ENCODE measurements at places on chromosomes 5 and 9.

DNA sequence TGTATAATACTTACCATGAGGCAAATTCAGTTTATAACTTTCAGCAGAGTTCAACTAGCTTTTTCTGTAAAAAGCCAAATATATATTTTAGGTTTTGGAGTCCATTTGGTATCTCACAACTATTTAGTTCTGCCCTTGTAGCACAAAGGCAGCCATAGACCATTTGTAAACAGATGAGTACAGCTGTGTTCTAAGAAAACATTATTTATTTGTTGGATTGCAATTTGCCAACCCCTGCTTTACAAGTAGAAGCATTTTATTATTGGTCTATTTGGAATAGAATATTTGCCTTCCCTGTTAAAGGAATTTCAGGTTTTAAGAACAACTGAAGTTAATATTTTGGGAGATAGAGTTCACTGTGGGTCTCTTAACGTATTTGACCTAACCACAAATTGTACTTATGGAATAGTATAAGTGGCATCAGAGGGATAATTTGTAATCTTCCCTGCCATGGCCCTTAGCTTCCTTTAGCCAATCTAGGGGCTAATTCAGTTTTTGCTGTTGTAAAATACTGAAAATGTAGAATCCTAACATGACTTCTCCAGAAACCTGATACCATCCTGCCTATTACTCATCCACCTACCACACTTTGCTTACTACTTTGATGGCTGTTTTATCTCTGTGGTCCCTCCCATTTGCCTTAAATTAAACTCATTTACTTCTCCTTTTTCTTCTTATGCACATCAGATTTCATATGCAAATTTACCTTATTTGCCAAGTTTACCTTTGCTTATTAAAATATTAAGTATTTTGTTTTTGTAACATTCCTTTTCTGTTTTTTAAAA is 109.2 kb downstream of the DMXL1 start:
- DNase-seq = no peak

DNA sequence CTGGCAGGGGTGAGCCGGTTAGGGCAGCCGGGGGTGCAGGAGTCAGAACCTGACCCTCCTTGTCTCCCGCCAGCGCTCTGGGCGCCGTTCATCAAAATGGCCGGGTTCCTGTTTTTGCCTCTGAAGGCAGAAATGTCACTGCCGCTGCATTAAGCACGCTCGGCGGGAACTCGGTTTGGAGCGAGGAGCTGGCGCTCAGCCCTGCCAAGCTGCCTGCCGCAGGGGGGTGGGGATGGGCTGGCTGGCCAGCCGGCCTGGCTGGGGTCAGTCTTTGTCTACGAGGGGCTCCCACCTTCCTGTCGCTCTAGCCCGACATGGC is 63.7 kb downstream of the CXXC5 start:
- no peak for DNase-seq

GRCh38 chr9:1453636-1454035 is 403.5 kb downstream of the DMRT2 start:
- DNase-seq = no peak

- DNase-seq = no peak
These were observed 9.4 kb upstream of the GABRA6 start for GRCh38 chr5:161676103-161676502.

GRCh38 chr9:116198344-116198743 is 44.8 kb downstream of the PAPPA start:
- DNase-seq = no peak

GRCh38 chr5:178176791-178177190 is 10.4 kb downstream of the GMCL2 start:
- no peak for DNase-seq

DNA sequence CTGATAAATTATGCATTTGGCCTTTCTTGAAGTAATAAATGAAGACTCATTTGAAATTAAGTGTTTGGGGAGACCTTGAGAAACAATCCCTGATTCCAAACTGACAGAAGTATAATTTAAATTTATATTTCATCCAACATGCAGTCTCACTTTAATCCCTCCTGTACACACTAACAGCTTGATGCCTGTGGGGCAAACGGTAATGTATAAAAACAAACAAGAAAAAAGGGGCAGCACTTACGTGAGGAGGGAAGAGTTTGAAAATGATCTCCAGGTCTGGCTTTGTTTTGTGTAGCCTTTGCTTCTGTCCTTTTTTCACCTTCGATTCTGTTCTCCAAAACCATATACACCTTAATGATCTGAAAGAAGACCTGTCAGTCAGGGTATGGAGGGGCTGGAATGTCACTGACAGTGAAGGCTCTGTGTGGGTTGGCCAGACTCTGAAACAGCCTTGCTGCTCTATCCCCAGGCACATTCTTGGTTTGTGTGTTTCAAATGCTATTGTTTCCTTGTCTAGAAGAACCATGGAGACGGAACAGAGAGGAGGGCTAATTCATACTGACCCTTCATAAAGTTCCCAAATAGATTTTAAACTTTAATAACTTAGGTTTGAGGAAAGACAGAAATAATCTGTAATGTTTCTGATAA is 338.2 kb upstream of the WWC1 start:
- no peak for DNase-seq

- DNase-seq = no peak
These were observed 392.2 kb upstream of the KLF4 start for GRCh38 chr9:107881626-107882300.

DNA sequence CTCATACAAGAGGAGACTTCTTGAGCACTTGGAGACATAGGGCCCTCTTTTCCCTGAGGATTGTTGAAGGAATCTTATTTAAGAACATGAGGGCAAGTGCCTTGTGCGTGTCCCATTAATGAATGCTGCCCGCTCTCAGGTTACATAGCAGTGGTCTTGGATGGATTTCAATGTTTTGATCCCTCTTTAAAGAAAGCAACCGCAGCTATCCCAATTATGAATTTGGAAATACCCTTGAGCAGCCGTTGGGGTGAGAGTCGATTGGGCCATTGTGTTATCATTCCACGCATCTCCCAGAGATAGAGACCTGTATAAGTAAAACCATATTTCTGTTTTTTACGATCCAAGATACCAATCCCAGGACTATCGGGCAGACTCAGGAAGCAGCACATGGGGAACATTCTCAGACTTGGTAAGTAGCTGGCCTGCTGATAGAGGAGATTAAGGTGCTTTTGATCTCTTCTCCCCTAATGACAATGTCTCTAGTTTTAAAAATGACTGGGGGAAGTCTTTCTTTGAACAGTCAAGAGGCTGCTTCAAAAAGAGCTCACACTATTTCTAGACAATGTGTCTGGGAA is 145.3 kb downstream of the MACROH2A1 start:
- no peak for DNase-seq

- DNase-seq = no peak
These were observed 240.4 kb downstream of the GLIS3 start for GRCh38 chr9:4059437-4059836.

- no peak for DNase-seq
These were observed 64.6 kb upstream of the HAPLN1 start for GRCh38 chr5:83785176-83785668.

- no peak for DNase-seq
These were observed 1248.1 kb upstream of the CDH18 start for GRCh38 chr5:21236104-21236503.

DNA sequence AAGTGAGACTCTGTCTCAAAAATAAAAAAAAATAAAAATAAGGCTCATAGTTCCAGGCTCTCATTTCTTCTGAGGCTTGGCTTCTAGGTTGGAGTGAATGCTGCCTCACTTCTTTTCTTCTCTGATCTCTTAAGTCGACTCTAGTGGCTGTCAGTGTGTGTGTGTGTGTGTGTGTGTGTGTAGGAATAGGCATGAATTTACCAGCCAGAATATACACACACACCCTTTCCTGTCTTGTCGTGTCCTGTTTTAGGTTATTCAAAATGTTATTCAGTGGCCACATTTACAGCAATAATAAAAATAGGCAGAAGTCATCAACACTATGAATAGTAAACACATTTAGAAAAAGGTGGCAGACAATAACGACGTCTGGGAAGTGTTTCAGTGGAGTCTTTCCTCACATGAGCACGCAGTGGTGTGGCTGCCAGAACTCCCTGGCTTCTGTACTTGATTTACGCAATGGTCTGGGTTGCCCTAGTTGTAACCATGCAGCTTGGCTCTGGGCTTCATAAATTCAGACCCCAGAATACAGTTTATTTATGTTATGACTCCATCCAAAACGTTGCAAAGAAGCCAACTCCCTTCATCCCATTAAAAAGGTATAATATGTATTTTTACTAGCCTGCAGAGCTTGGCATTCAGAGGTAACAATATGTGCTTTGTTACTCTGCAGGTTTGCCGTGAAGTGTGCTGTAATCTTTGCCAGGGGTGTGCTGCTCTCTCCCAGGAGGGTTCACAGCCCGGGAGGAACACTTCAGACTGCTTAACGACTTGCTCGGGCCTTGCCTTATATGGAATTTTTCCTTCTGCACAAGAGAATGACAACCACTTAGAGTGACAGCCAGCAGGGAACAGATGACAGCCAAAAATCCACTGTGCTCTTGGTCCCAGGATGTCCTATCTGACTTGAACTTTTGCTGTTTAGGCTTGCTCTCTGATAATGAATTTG is 34.4 kb upstream of the PALM2AKAP2 start:
- no peak for DNase-seq

DNA sequence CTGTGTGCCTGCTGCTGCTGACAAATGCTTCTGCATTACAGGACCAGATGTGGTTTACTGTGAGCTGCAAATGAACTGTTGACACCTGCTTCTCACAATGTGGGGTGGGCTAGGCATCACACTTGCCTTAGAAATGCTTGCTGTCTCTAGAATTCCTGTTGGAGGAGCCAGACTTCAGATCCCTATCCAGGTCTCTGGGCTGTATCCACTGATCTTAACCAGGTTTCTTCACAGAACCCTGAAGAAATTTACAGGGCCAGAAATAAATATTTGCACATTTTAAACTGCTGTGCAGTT is 255.4 kb downstream of the FAM114A2 start:
- no peak for DNase-seq

GRCh38 chr9:130983970-130984369 is 25.0 kb upstream of the LAMC3 start:
- no peak for DNase-seq

DNA sequence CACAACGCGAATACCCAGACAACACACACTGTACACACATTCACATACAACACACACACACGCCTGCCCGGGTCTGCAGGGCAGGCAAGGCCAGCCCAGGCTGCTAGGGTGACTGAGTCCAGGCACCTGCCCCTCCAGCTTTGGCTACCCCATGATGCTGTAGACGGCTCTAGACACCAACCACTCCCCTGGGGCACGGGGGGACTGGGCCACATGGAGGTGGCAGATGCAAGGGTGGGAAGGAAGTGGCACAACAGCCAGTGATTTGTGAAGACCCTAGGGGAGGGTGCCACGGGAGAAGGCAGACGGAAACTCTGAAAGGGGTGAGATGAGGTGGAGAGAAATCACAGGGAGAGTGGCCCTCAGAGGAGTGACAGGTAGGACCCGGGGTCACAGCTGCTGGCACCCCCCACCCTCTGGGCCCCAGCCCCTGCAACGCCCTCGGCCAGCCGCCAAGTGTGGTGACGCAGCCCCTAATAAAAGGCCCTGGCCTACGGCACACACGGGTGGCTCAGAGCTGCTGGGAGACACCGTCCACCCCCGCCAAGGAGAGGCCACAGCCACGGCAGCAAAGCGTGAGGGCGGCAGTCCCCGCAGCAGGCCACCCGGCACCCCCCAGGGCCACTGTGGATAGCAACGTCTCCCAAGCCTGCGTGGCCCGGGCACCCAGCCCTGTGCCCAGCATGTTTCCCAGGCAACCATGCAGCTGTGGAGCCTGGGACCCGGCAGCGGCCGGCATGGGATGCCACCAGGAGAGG is 6.6 kb upstream of the CCDC187 start:
- DNase-seq = no peak

DNA sequence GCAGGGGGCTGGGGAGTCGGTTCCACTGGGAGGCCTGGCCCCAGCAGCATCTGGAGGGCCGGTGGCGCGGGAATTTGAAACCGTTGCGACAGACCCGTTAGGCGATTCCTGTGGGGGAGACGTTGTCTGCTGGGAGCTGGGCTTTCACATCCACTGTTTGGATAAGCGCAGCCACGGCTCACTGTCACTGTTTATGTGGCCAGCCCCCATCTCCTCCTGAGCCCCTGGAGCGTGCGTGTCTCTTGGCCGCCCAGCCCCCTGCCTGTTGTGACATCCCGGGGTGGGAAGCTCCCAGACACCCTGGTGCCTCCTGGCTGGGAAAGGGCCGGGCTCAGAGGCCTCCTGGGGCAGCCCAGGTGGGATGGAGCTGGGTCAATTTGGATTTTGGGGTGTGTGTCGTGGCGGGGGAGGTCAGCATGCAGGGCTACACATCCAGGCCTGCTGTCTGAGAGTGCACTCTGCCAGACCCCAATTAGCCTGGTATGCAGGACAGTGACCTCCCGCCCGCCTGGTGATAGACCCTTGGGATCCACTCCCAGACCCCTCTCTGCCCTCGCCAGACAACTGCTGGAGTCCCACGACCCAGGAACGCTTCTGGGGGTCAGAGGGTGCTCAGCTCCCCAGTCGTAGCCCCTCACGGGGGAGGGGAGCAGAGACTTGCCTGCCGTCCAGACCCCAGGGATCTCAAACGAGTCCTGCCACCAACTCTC is 62.0 kb upstream of the RNU6ATAC start:
- DNase-seq = peak; percentile 47

DNA sequence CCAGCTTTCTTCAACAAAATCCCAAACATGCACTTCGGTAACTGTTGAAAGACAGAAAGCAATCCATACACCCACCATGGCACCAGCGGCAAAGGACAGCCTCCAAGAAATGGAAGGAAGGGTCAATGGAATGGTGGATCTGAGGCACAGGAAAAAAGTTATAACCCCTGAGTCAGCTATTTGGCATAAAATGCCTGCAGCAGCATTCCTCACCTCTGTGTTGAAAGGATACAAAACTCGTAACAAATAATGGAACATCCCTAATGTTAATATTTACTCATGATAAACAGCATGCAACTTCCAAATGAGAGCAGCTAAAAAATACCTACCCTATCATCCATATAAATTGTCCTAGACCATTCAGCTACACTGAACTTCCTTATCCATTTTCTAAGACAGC is 9.4 kb downstream of the FBXW11 start:
- DNase-seq = no peak

DNA sequence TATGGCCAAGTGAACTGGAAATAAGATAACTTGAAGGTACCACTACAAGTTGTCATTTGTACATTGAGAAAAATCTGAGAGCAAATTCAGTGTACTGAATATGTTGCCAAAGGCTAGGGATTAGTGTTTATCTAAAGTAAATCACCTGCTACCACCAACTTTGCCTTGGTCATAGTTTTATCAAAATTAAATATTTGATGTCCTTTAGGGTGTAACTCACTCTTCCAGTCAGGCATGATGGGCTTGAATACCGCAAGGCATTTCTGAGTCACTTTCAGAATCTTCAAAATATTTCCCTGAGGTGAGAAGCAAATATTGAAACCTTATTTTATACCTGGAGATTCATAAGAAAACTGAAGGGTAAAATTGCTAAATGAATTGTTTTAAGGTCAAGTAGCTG is 1338.6 kb upstream of the ACO1 start:
- no peak for DNase-seq

- DNase-seq = no peak
These were observed 5.6 kb downstream of the FAXDC2 start for GRCh38 chr5:154844809-154845208.

All from naive thymus-derived CD8-positive, alpha-beta T cell (primary cell).